ENCODE measurements at places on chromosomes 1 and 21. TPM values are rescaled to one million over a fixed set of nuclear protein-coding genes. Genes with fewer than 3 reads are reported as not detected.

DNA sequence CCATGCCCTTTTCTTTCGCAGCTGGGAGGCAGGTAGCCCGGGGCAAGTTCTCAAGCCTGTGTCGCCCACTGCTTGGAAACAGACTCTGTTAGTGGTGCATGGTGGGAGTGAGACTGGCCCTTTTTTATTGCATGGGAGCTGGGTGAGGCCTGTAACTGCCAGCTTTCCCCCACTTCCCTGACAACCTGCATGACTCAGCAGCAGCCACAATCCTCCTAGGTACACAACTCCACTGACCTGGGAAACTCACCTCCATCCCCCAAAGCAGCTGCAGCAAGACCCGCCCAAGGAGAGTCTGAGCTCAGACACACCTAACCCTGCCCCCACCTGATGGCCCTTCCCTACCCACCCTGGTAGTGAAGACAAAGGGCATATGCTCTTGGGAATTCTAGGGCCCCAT is 25.8 kb downstream of the PIGP start:
- DNase-seq: no peak

GRCh38 chr1:51061231-51061918 is 40.7 kb upstream of the C1orf185 start:
- no peak for DNase-seq

GRCh38 chr1:164718821-164719220 is 159.8 kb downstream of the PBX1 start:
- DNase-seq: no peak

DNA sequence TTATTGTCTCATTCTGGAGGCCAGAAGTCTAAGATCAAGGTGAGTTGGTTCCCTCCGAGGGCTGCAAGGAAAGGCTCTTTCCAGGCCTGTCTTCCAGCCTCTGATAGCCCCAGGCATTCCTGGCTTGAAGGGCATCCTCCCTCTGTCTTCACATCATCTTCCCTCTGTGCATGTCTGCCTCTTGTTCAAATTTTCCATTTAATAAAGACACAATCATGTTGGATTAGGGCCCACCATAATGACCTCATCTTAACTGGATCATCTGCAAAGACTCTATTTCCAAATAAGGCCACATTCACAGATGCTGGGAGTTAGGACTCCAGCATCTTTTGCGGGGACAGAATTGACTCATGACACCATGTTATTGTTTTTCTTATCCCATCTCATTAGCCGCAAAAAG is 24.5 kb downstream of the HUNK start:
- DNase-seq: no peak

DNA sequence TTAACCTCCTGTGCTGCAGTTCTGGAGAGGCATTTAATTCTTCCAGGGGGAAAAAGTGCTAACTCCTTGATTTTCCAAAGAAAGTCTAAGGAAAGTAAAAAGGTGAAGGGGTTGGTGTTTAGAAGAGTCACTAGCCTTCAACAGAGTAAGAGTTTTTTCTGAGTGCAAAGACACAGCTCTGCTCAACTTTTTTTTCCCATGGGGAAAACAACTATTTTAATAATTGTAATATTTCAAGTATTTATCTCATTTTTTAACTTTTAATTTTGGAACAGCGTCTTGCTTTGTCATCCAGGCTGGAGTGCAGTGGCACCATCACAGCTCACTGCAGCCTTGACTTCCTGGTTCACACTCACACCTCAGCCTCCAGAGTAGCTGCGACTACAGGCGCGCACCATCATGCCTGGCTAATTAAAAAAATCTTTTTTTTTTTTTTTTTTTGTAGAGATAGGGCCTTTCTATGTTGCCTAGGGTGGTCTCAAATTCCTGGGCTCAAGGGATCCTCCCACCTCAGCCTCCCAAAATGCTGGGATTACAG is 202.6 kb downstream of the APP start:
- DNase-seq: no peak

ARHGEF19 gene
- polyA plus RNA-seq: 56.9 TPM

GRCh38 chr21:42340187-42341050 is 10.4 kb downstream of the TFF2 start:
- DNase-seq: no peak
